ENCODE measurements at places on chromosomes 7 and 10.

GRCh38 chr7:21030237-21030871, 243.7 kb upstream of the SP8 start:
- DNase-seq, result no peak

DNA sequence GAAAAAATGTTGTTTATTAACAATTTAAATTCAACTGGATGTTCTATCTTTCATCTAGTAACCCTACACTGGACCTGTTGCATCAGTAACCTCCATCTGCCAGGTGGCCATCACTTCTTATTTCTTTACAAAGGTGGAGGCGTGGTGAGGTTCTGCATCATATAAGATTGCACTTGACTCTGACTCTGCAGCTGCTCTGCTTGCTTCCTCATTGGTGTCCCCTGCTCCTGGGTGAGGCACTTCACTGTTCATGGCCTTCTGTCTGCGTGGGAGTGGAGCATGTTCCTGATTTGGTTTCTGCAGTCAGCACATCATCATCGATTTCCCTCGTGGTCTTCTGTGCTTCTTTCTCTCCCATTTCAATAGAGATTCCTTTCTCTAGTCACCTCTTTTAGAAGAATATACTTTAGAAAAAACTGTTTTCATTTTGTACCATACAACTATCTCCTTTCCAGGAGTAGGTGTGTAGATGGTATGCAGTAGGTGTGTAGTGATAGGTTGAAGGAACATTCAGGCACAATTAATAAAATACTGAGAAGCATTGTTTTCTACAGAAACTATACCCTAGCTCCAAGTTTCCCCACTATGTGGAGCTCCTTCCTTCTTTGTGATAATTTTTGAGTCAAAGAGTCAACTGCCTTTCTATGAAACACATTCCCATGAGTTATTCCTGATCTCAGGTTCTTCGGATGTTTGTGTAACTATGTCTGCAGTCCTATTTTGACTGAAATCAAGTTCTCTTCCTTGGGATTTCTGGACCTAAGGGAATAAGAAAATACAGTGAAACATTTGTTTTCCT, 231.7 kb upstream of the CNTNAP2 start:
- no peak for DNase-seq

DNA sequence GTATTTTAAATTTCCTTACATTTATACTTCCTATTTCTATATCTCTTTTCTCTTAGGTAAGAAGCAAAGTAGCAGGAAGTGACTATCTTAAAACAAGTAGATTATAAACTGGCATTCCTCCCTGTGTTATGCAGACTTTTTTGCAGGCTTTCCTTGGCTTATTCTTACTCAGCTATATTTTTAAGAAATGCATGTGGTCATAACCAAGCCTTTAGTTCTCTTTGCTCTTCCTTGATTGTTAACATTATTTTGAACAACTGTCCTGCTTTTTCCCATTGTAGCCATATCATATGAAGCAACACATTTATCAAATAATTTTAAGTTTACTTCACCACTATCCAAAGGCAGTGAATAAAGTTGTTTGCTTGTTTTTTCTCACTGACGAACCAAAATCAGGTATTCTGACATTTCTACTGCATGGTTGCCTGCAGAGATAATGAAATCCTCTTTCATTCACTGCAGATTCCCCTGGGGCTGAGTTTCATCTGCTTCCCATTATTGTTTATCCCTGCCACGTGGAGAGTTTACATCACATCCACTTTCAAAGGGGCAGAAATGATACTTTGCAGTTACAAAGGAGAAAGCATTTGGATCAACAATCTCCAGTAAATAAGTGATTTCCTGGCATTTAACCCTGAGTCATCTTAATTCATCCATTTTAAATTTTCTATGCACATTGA, 389.9 kb upstream of the SEMA3C start:
- DNase-seq, result no peak

DNA sequence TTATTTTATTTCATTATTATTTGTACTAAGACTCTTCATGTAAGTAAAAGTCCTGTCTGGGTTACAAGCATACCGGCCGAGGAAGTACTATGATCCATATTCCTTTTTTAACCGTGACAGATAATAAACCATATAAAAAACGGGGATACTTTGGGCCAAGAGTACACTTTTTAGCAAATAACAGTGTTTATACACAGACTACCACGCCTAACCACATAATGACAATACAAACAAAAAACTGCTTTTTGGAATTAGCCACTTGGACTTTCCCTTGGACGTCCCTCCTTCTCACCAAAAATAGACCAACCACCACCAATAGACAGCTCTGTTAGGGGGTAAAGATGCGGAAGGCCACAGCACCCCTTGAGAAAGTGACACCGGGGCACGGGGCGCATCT, 800 bp downstream of the MINDY3 start:
- no peak for DNase-seq

Measured in aorta (tissue), 5 donors.